ENCODE measurements at places on chromosomes 7 and 10.

DNA sequence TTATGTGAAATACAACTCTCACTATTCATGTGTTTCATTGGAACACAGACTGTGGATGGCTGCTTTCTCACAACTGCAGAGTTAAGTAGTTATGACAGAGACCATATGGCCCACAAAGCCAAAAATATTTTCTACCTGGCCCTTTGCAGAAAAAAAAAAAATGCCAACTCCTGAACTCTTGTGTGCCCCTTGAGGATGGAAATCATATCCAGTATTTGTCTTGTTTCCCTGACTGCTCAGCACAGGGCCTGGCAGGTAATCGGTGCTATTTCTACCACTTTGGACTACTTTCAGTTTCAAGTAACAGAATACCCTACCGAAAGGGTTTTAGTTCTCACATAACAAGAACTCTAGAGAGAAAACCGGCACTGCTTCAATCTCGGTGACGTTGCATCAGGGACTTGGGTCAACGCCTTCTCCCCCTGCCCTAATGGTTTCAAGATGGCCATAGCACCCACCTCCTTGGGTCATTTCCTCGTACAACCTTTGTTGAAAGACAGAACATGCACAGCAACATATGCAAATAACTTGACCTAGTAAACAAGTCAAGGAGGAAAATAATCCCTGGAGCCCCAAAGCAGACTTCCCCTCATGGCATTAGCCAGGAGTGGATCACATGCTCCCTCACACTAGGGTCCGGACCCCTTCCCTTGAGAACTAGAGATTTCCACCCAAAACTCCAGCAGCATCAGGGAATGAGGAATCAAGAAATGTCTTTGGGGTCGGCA lies 11.8 kb upstream of the GPNMB start:
- no peak for DNase-seq

DNA sequence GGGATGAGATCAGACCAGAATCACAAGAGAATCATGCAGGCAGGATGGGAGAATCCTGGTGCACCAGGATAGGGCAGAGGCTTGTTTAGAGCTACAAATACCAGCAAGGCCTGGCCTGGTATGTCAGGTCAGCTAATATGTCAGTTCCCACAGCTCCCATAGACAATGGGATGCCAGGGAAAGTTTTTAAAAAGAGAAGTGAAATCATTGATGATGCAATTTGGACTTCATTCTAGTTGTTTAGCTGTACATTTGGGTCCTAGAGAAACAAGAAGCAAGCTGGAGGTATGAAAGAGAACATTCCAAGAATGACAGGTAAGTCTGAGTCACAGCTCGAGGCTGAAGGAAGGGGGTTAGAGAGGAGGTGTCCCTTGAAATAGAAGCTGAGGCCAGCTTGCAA lies 45.2 kb downstream of the GPR141 start:
- DNase-seq: no peak

GRCh38 chr7:23276947-23277346 lies 22.2 kb upstream of the MALSU1 start:
- DNase-seq: no peak

GRCh38 chr7:26155531-26156375 lies 3.8 kb downstream of the NFE2L3 start:
- no peak for DNase-seq

DNA sequence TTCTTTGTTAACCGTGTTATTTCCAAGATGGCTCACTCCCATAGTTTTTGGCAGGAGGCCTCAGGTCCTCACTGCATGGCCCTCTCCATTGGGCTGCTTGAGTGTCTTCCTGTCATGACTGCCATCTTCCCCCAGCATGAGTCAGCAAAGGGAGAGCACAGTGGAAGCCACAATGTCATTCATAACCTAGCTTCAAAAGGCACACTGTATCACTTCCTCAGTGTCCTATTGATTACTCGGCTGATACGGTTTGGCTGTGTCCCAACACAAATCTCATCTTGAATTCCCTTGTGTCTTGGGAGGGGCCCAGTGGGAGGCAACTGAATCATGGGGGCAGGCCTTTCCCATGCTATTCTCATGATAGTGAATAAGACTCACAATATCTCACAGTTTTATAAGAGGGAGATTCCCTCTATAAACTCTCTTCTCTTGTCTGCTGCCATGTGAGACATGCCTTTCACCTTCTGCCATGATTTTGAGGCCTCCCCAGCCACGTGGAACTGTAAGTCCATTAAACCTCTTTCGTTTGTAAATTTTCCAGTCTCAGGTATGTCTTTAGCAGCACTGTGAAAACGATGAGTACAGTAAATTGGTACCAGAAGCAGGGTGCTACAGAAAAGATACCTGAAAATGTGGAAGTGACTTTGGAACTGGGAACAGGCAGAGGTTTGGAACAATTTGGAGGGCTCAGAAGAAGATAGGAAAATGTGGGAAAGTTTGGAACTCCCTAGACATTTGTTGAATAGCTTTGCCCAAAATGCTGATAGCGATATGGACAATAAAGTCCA lies 106.5 kb downstream of the PRLHR start:
- DNase-seq: no peak

DNA sequence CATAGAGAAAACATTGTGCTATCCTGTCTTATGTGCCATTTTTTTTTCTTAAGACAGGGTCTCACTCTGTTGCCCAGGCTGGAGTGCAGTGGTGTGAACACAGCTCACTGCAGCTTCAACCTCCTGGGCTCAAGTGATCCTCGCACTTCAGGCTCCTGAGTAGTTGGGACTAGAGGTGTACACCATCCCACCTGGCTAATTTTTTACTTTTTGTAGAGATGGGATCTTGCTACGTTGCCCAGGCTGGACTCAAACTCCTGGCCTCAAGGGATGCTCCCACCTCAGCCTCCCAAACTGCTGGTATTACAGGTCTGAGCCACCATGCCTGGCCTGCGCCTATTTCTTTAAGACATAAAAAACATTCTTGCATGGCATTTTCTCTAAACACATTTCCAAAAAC lies 20.6 kb downstream of the LYZL1 start:
- DNase-seq: no peak

DNA sequence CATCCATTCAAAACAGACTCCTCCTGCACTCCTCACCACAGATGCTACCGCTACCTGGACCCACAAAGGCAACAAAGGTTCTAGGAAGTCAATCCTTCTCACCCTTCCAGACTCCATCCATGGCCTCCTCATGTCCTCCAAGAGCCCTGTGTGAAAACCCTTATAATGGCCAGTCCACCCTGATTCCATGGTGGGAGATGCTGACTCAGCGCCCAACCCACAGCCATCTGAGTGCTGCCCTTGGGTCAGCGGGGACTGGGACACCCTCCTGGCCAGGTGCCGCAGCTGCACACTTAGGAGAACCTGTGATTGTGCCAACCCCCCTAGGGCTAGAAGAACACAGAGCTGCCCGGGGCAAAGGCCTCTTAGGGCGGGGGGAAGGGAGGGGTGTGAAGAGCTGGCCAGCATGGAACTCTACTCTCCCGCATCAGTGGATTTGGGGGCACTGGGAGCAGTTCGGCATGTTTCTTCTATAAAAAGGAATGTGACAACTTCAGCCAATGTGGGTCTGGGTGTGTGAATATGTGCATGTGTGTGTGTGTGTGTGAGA lies 25.4 kb downstream of the TMEM273 start:
- peak; percentile 59 for DNase-seq

- DNase-seq: no peak
Observed at GRCh38 chr10:75319274-75319673, 82.3 kb downstream of the ZNF503 start.

DNA sequence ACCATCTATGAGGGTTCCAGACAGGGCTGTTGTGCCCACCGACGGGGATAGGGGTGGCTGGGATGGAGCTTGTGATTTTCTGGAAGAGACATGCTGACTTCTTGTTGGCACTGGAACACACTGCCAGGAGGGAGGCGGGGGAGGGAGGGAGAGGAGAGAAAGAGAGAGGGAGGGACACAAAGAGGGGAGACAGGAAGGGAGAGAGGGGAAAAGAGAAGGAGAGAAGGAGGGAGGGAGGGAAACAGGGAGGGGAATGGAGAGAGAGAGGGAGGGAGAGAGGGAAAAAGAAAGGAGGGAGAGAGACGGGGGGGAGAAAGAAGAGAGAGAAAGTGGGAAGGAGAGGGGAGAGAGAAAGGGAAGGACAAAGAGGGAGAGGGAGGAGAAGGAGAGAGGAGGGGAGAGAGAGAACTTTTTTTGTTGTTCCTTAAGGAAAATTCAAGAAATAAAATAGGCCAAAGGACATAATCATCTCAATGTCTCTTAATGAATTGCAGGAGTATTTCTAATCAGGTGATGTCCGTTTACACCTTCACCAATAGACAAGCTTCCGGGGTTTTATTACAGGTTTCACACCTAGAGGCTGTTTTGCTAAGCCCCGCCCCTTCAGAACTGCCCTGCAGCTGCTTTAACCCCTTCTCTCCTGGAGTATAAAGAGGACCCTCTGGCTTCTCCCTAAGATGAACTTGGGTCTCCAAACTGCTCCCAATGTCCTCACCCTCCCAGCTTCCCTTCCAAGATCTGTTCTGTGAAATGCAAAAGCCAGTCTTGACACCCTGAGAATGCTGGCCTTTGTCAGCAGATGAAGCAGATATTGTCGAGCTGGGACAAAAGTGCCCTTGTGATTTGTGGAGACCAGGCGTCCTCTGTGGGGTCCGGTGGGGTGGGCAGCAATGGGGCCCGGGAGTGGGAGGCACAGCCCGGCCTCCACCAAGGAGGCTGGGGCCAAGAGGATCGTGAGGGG lies 82.0 kb upstream of the GTF2IRD1 start:
- DNase-seq: no peak

GRCh38 chr10:97861097-97861750 lies 11.6 kb downstream of the GOLGA7B start:
- peak; percentile 47 for DNase-seq

DNA sequence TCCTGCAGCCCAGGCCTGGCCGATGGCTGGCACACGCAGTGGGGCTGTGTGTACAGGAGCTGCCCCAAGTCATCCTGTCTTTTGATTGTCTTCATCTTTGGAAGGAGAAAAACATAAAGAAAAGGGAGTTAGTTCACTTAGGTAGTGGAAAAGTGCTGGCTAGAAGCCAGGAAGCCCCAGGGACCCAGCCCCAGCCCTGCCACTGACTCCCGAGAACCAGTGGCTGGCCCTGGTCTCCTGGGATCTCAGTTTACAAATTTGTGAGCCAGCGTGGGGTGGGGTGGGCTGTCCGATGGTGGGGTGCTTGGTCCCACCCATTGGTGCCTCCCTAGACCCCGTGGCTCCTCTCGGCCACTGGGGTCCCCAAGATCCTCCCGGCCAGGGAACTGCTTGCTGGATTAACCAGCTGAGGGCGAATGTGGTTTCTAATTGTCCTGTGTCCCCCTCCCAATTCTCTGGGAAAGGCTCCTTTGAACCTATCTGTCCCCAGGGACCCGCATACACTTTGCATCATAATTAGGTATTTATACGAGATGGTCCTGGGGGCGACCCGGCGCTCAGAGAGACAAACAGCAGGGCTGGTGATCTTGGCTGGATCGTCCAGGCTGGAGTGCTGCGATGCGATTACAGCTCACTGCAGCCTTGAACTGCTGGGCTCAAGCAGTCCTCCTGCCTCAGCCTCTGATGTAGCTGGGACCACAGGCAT lies 16.3 kb upstream of the CHST12 start:
- no peak for DNase-seq

GRCh38 chr10:124020981-124021815 lies 72.2 kb downstream of the CHST15 start:
- no peak for DNase-seq

DNA sequence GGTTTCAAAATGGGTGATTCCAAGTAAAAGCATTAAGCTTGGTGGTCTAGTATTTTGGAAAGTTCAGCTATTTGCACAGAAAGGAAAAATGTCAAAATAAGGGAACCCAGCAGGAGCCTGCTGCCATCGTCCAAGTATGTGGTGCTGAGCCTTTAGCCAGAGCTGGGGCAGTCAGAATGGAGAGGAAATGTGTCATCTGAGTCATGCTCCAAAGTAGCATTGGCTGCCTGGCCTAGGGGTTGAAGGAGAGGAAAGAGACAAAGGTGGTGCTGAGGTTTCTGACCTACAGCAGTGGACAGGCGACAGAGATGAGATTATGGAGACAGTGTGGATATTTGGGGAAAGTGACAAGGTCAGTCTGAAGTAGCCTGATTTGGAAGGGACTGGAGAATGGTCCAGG lies 103.9 kb downstream of the PLCE1 start:
- no peak for DNase-seq

- DNase-seq: no peak
Observed at GRCh38 chr7:96832092-96832662, 122.5 kb upstream of the SEM1 start.

DNA sequence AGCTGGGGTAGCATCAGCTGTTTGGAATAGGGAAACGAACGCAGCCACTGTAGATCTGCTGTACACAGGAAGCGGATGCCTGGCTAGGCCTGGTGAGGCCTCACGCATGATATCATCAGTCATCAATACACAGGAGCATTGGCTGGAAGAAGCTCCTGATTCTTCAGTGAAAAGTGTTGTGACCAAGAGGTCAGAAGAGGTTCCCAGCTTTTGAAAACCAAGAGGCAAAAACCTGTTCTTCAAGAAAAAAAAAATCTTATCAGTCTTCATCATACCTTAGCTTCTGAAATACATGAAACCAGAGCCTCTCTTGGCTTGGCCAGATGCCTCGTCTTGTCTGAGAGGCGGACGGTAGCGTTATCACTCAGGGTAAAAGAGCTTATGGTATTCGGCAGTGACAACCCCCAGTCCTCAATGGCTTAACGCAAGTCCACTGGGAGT lies 139.3 kb upstream of the TCF7L2 start:
- peak; percentile 59 for DNase-seq

- DNase-seq: peak; percentile 63
Observed at GRCh38 chr7:409339-410281, 110.0 kb downstream of the PDGFA start.

DNA sequence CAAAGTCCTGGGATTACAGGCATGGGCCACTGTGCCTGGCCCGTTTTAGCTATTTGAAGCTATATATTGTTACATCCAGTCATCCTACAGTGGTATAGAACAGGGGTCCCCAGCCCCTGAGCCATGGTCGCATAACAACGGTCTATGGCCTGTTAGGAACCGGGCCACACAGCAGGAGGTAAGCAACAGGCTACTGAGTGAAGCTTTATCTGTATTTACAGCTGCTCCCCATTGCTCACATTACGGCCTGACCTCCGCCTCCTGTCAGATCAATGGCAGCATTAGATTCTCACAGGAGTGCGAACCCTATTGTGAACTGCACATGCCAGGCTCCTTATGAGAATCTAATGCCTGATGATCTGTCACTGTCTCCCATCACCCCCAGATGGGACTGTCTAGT lies 26.3 kb upstream of the TSPAN33 start:
- DNase-seq: no peak

- DNase-seq: no peak
Observed at GRCh38 chr10:84160663-84161362, 12.8 kb upstream of the GPR15LG start.

DNA sequence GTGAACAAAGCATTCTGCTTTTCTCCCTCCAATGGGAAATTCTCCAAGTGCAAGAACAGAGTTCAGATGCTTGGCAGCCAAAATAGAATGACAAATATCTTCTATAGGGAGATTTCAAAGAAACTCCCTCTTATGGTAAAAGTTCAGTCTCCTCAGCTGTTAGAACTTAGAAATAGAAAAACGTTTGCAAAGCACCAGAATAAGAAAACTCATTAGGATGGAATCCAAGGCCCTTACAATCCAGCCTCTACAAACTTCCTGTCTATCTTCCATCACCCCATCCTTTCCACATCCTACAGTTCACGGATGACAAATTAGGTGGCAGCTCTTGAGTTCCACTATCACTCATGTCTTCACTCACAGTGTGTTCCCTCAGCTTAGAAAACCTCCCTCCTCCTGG lies 25.7 kb downstream of the FAM13C start:
- DNase-seq: no peak
